Stomach (tissue), 19 donors: ENCODE measurements at places on chromosomes 12 and 14. TPM values are rescaled to one million over a fixed set of nuclear protein-coding genes. Genes with fewer than 3 reads are reported as not detected.

KRT3 gene
- total RNA-seq, result not detected

C12orf56 gene
- 1.7 TPM for total RNA-seq

- peak; percentile 65 for DNase-seq
Measured at GRCh38 chr14:63853831-63854293, 1.1 kb downstream of the SYNE2 start.

- DNase-seq, result no peak
Measured at GRCh38 chr14:35252451-35252868, 39.7 kb upstream of the PSMA6 start.

DNA sequence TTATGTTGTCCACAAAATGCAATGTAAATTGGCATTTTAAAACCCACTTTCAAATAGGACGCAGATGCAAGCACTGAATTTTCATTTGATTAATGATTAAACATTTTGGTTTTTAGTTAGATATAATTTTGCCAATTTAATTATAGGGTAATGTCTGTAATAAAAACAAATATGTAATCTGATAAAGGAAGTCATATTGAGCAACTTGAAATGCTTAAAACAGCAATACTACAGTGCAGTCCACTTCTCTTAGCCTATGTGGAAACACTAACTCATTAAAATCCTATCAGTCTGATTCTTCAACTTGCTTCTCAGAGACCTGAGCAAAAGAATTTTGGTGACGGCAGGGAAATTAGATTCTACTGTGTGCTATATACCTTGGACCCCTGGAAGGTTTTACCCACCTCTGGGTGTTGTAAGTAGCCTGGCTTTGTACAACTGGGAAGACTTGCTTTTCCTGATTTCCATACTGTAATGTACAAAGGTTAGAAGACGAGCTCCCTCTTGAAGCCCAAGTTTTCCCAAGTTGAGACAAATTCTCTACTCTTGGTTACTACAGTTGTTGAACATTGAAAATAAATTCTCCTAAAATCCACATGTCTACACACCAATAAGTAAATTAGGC, 4.1 kb downstream of the TRHDE start:
- no peak for DNase-seq

DNA sequence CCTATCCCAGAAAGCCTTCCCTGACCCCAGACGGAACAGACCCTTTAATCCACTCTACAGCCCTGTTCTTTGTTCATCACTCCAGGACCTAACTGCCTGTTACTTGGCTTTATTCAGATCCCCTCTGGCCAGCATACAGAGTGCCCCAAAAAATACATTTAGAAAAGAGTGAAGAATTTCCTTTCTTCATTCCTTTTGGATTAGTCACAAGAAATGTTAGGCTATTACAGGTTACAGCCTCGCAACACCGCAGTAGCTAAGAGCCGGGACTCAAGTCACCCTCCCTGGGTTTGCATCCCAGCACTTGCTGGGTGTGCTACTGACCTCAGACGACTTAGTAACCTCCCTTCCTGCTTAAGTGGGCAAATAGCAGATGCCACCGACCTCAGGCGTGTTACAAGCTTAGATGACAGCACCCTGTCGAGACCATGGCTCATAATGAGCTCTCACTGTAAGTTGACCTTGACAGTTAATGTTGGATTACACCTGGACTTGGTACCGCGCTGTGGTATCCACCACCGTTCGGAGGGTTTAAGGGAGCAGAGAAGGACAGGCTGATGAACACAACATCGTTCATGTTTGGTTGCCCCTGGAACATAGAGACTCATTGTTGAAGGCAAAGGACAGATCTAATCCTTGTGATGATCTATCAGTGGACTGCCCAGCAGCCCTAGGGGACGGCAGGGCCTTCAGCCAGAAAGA, 12.9 kb downstream of the GLRX5 start:
- DNase-seq, result no peak
